ENCODE measurements at places on chromosomes 2 and 18.

DNA sequence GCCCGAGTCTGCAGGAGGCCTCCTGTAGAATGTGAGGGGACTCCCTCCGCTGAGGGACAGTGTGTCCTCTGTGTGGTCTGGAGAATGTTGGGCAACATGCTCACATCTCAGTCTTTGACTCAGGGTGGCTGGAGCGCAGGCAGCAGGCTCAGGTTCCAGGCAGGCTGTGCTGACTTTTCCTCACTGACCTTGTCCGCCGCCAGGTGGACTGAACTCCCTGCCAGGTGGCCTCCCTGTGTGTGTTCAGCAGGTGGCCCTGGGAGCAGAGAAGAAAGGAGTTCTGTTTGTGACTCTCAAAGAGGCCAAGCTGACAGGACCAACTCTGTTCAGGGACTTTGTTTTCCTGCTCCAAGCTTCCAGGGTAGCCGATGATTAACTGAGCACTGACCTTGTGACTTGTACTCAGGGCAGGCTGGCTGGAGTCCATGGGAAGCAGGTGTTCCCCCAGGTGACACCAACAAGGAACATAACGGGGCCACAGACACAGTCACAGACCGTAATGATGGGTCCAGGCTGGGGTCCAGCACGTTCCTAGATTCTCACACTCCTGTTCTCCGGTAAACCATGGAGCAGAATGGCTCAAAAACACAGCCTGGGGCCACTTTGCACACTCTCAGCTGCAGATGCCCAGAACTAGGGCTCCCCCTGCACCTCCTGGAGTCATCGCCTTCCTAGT is 439.8 kb downstream of the RNF144A start:
- DNase-seq: no peak

DNA sequence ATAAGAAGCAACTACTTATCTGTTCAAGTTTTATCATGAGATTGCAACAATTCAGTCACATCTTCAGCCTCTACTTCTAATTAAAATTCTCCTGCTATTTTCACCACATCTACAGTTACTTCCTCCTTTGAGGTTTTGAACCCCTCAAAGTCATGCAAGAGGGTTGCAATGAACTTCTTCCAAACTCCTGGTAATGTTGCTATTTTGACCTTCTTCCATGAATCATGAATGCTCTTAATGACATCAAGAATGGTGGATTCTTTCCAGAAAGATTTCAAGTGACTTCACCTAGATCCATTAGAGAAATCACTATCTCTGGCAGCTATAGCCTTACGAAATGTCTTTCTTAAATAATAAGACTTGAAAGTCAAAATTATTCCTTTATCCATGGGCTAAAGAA is 1052.8 kb upstream of the NRXN1 start:
- DNase-seq: peak; percentile 76

- peak; percentile 28 for DNase-seq
These were observed 10.1 kb upstream of the SLC11A1 start for GRCh38 chr2:218371983-218372350.

GRCh38 chr2:118013221-118013723 is 598 bp downstream of the CCDC93 start:
- DNase-seq: peak; percentile 4

DNA sequence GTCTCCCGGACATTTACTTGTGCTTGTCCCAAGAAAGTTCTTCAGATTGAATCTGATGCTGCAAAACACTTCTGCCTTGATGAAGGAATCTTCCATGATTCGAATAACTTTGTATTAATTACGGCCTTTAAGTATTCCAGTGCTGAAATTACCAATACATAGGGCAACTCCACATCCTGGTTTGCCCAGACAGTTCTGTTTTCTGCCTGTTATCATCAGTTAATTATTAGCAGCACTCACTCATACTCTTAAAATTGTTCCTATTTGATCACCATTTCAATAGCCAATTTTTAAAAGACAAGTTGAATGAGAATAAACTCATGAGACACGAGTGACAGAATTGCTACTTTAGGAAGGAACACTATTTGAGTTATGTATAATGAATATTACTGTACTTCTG is 620.7 kb upstream of the ZEB2 start:
- no peak for DNase-seq

DNA sequence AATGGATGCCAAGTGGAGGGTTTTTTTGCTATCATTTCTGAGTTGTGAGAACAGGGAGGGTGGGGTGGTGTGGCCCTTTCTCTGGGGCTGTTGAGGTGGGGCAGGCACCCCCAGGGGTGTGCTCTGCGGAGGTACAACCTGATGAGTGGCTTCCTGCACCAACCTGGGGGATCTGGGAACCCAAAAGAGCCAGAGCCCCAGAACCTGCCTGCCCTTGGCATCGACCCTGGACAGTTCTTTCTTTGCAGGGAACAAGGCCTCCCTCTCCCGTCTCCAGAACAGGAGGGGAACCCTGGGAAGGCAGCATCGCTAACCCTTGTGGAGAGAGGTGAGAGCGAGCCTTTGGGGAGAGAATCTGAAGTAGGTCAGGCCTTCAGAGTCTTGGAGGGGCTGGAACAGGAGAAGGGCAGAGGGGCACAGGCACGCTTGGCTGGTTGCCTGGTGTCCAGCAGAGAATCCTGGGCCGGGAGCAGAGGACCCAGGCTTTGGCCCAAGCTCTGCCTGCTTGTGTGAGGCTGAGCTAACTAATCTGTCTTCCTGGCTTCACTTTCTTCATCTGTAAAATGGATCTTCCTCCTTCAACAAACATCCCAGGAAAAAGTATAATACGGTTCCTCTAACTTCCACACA is 84.9 kb downstream of the RHOB start:
- no peak for DNase-seq

DNA sequence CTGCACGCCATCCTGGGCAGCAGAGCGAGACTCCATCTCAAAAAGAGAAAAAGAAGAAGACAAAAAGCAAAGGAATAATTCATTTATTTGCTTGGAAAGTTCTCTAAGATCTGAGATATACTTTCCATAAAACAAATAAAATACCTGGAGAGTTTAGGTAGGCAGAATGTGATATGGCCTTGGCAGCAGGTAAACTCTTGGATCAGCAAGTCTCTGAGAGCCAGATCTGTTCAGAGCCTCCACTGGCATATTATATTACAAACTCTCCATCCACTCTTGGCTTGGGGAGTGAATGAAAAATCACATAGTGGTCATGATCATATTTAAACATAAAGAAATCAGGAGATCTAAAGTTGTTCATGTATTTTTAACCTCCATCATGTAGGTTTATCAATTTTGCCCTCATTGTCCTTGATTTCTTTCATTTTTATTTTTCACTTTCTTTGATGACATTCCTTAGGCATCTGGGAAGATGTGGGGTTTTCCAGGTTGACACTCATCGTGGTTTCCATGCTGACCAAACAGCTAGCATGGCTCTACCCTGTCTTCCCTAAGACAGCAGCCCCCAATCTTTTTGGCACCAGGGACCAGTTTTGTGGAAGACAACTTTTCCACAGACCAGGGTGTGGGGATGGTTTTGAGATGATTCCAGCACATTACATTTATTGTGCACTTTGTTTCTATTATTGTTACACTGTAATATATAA is 10.2 kb downstream of the LRRFIP1 start:
- DNase-seq: no peak

- DNase-seq: no peak
These were observed 406.6 kb downstream of the CMPK2 start for GRCh38 chr2:6459138-6459537.

DNA sequence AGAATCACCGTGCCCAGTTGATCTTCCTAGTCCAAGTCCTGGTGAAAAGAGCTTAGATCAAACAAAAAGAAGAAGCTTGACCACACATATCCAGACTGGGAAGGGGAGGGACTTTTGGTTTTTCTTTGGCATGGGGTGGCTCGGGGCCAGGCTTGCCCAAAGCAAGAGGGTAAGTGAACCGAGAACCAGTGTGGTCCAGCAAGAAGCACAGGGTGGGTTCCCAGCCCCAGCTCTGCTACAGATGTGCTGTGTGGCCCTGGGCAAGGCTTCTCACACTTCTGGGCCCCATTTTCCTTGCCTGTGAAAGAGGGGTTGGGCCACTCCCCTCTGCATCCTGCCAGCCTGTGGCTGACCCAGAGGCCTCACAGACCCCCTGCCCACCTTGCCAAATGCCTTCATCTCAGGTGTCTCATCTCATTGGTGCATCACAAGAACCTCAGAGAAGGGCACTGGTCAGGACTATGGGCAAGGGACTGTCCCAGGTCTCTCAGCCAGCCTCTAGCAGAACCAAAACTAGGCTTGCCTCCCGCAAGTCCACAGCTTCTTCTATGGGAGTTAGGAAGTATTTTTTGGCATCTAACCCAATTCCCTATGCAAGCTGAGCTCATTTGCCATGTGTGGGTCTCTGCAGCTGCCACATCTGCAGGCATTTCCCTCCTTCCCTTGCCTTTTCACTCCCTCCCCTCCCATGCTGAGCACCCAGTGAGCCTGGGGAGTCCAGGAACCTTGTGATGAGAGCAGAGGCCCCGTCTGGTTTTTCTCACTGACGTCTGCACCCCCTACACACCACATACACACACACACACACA is 6.9 kb downstream of the ATP6V1B1 start:
- DNase-seq: no peak

DNA sequence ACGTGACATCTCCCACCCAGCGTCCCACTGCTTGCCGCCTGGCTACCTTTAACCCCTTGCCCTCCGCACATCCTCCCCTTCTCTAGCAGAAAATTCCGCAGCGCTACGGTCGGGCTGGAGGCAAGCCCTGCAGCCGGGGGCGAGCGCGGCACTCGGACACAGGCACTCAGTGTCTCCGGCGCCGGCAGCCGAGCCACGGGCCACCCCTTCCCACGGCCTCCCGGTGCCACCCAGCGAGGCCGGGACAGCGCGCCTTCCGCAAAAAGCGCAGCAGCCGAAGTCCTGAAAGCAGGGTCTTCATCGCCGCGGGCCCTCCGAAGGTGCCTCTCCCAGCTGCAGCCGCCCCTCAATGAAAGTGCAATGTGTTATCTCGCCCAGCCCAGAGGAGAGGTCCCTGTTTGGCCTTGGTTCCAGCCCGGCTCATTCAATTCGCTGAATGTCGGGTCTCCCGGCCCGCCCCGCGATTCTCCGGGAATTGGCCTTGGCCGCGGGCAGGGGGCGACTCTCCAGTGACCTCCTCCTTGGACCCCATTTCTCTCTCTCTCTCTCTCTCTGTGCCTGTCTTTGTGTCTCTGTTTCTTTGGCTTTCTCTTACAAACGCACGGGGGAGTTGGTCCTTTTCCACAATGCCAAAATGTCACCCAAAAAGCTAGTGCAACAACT is 1.1 kb downstream of the DLGAP1 start:
- DNase-seq: no peak

- DNase-seq: no peak
These were observed 97.2 kb downstream of the TDRD15 start for GRCh38 chr2:21220930-21221329.

GRCh38 chr2:56021579-56021978 is 98.0 kb upstream of the EFEMP1 start:
- no peak for DNase-seq
